ENCODE measurements at places on chromosomes 1 and 21. TPM values are rescaled to one million over a fixed set of nuclear protein-coding genes. Genes with fewer than 3 reads are reported as not detected.

The KRTAP19-2 gene
- polyA plus RNA-seq: not detected

DNA sequence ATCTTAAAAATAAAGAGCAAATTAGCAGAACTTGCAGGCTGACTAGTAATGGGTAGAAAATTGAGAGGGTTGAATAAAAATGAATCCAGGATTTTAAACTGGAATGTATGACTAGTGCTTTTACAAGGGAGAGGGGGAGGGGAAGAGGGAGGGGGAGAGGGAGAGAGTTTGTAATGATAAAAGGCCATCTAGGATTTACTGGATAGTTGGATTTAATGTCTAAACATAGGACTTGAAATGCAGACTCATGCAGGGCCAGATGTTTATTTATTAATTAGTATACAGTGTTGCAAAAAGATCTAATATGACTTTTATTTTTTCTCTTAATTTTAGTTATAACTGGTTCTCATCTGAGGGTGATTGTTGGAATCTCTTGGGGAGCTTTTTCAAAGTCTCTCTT, 4.3 kb downstream of the ZNF326 start:
- H3K27ac ChIP-seq: no peak overlapping the region
- DNase-seq: no peak
- H3K27me3 ChIP-seq: no peaks in the 10 kb centered on the region
- peaks cover 35% of the 10 kb centered on the region for H3K36me3 ChIP-seq
- H3K4me3 ChIP-seq: no peak overlapping the region

The AADACL3 gene
- polyA plus RNA-seq: not detected

DNA sequence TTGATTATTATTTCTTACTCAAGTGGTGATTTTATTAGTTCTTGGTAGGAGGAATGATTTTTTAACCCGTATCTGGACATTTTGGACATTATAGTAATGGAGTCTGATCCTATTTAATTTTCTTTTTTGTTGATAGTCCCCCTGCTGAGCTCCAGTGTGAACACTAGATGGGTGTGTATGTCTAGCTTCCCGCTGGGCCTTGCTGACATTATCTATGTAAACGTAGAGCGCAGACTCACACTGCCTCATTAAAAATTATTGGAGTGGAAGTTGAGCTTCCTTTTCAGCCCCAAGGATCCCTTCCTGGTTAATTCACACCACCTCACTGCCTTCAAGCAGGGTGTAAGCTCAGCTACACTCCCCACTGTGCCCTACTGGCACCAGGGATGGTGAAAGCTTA, 467.6 kb upstream of the PKN2 start:
- no peak for DNase-seq
- no peak overlapping the region for H3K4me3 ChIP-seq
- H3K27me3 ChIP-seq: no peaks in the 10 kb centered on the region
- H3K36me3 ChIP-seq: no peaks in the 10 kb centered on the region
- H3K4me1 ChIP-seq: no peaks in the 10 kb centered on the region

- H3K4me1 ChIP-seq: peaks cover 16% of the 10 kb centered on the region
- H3K27ac ChIP-seq: no peak overlapping the region
- H3K4me3 ChIP-seq: no peak overlapping the region
- no peak for DNase-seq
- no peaks in the 10 kb centered on the region for H3K27me3 ChIP-seq
Observed at GRCh38 chr1:244234009-244234643, 183.0 kb downstream of the ZBTB18 start.

- no peaks in the 10 kb centered on the region for H3K27me3 ChIP-seq
- no peak for DNase-seq
- H3K4me1 ChIP-seq: no peaks in the 10 kb centered on the region
- H3K27ac ChIP-seq: no peak overlapping the region
- no peaks in the 10 kb centered on the region for H3K36me3 ChIP-seq
Observed at GRCh38 chr1:61539720-61540462, 185.1 kb downstream of the TM2D1 start.

DNA sequence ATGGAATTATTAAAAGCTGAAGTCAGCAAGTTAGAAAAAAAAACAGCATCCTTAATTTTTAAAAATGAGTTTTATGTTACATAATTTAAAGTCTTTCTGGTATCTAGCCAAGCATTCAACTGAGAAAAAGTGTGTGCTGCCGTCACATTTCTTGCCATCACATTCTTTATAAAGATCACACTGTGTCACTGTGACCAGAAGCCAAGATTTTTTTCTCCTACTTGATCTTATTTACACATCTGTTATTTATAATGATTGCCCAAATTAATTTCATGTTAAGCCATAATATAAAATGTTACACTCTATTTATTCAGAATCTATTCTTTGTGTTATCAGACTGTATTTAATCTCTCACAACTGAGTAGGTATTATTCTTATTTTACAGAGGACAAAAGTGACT, 1603.7 kb downstream of the PLA2G4A start:
- no peak for DNase-seq
- no peak overlapping the region for H3K4me3 ChIP-seq
- no peaks in the 10 kb centered on the region for H3K4me1 ChIP-seq

The AMY1C gene
- not detected for polyA plus RNA-seq

DNA sequence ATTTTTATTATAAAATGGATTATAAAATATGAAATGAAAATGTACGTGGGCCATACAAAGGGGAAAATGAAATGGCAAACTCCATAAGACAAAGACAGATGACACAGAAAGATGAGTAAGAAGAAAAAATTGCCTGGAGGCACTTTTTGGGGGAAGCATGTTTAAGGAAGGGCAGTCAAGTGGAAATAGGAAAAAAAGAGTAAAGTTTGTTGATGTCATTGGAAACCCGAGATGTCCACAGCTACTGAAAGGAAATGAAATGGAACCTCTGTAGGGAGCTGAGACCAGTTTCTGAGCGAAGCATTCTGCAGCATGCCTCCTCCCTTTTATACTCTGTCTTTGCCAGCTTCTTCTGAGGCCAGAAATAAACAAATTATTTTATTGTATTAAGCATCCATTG, 203.4 kb upstream of the UBE2U start:
- no peaks in the 10 kb centered on the region for H3K36me3 ChIP-seq
- no peaks in the 10 kb centered on the region for H3K4me1 ChIP-seq
- H3K27ac ChIP-seq: no peak overlapping the region
- no peak for DNase-seq
- no peak overlapping the region for H3K4me3 ChIP-seq

DNA sequence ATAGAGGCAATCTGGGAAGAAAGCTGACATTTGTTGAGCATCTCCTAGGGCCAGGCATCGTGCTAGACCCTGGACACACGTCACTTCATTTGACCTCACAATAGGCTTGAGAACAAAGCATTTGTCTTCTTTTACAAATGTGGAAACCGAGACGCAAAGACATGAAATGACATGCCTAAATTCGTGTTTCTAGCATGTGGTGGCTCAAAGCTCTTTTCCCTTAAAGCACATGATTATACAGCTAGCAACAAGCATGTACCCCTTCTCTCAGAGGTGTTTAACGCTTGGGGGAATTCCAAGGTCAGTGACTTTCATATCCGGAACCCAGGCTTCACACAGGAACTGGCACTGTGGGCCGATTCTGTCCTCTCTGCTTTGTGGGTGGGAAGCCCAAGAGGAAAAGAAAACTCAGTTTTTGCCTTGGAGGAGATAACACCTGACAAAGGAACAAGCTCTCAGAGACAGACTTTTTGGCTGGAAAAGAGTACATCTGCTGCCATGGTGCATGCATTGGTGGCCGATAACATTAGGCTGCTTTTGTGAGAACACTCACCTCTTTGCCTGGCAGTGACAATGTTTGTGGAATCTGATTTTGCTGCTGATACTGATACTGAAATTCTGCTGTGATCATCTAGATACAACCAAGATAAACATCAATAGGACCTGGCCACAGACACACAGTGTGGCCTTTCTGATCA, 15.4 kb upstream of the CD2 start:
- H3K4me3 ChIP-seq: no peak overlapping the region
- H3K27me3 ChIP-seq: no peaks in the 10 kb centered on the region
- H3K27ac ChIP-seq: no peak overlapping the region
- H3K4me1 ChIP-seq: peaks cover 4% of the 10 kb centered on the region
- H3K36me3 ChIP-seq: no peaks in the 10 kb centered on the region
- DNase-seq: no peak

The FLVCR1 gene
- 2.5 TPM for polyA plus RNA-seq

DNA sequence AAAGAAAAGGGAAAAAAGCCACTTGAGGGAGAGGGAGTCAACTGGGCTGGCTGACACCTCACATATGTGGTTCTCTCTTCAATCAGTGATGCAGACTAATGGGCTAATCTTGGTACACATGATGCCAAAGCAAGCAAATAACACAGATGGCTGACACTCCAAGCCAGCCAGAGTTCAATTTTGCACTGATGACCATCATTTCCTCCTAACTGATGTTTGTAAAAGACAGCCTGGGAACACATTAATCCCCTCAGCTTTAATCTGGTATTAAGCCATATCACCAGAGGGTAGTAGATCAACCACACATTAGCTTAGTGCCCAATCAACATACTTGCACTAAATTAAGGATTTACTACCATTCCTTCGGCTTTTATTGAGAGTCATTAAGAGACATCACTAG, 2.8 kb downstream of the VPS72 start:
- H3K4me1 ChIP-seq: peaks cover 6% of the 10 kb centered on the region
- no peak for DNase-seq
- H3K27ac ChIP-seq: no peak overlapping the region
- peaks cover 23% of the 10 kb centered on the region for H3K36me3 ChIP-seq

DNA sequence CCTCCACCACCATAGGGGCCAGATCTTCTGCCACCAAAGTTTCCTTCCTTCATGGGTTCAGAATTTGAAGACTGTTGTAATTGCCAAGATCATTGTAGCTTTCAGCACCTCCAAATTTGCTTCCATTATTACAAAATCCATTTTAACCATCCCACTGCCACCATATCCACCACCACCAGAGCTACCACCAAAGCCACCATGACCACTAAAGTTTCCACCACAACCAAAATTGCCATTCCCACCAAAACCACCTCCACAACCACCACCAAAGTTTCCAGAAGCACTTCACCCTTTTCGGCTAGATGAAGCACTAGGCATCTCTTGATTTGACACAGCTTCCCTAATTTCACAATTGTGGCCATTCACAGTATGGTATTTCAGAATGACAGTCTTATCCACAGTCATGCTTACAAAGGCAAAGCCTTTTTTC, 45.2 kb downstream of the SLC30A7 start:
- no peak for DNase-seq
- no peaks in the 10 kb centered on the region for H3K4me1 ChIP-seq
- no peaks in the 10 kb centered on the region for H3K27me3 ChIP-seq

DNA sequence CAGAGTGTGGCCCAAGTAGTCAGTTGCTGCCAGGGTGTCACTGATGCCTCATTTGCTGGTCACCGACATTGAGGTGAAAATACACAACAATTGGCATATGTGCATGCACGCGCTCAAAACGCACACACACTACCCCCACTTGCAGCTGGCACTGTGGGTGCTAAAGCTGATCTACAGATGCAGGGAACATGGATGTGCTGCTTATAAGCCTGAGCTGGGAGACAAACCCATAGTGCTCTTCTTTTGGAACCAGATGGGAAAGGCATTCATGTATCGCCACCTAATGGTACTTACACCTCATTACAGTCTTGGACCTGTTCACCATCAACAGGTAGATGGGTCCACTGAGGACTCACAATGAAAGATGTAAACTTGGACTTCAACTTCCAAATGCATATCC, 70.3 kb upstream of the CAMK1G start:
- no peaks in the 10 kb centered on the region for H3K4me1 ChIP-seq
- H3K27ac ChIP-seq: no peak overlapping the region
- peak; percentile 49 for DNase-seq
- no peaks in the 10 kb centered on the region for H3K27me3 ChIP-seq

The SLAMF7 gene
- polyA plus RNA-seq: not detected

The DNAJC6 gene
- 2.5 TPM for polyA plus RNA-seq

- DNase-seq: no peak
- no peak overlapping the region for H3K4me3 ChIP-seq
- no peaks in the 10 kb centered on the region for H3K27me3 ChIP-seq
- no peaks in the 10 kb centered on the region for H3K4me1 ChIP-seq
- H3K36me3 ChIP-seq: no peaks in the 10 kb centered on the region
Observed at GRCh38 chr1:82485591-82486369, 685.0 kb downstream of the ADGRL2 start.

The SPOCD1 gene
- polyA plus RNA-seq: 10.7 TPM

The APOBEC4 gene
- polyA plus RNA-seq: not detected
